Iris pigment epithelial cell (primary cell): ENCODE measurements at places on chromosomes 2 and 18.
A peak's percentile ranks its signal among the peaks of the same experiment; 100 is the strongest.

DNA sequence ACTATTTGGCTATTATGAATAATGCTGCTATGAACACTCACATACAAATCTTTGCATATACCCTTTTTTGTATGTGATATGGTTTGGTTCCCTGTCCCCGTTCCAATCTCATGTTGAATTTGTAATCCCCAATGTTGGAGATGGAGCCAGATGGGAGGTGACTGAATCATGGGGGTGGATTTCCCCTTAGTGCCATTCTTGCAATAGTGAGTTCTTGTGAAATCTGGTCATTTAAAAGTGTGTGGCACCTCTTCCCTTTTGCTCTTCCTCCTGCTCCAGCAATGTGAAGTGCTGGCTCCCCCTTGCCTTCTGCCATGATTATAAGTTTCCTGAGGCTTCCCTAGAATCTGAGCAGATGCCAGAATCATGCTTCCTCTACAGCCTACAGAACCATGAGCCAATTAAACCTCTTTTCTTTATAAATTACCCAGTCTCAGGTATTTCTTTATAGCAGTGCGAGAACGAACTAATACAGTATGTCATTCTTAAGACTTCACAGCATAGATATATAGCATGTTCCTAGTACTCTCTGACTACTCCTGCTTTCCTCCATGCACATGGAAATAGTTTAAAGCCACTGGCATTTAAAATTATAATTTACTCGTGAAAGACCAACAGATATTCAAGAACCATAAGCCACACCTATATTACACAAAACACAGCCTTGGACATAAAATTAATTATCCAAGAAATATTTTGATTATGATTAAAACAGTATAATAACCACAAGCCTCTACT is 75.2 kb downstream of the COBLL1 start:
- no peak for DNase-seq

- DNase-seq = peak; percentile 78
Measured at GRCh38 chr2:227805578-227805977, 8.1 kb upstream of the CCL20 start.

DNA sequence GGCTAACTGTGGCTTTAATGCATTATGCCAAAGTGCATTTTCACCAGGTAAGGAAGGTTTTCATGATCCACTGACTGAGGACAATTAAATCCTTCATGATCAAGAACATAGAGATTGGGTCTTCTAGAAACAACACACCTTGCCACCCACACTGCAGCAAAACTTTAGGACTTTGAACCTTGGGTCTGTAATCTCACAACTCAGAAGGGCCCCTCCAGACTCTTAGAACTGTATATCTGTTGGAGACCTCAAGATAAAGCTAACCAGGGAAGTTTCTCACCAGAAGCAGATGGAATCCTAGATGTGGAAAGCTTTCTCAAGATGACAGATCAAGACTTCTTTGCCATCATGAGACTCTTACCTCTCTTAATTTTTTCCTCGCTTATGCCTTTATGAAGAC is 42.5 kb upstream of the MAT2A start:
- DNase-seq = no peak

DNA sequence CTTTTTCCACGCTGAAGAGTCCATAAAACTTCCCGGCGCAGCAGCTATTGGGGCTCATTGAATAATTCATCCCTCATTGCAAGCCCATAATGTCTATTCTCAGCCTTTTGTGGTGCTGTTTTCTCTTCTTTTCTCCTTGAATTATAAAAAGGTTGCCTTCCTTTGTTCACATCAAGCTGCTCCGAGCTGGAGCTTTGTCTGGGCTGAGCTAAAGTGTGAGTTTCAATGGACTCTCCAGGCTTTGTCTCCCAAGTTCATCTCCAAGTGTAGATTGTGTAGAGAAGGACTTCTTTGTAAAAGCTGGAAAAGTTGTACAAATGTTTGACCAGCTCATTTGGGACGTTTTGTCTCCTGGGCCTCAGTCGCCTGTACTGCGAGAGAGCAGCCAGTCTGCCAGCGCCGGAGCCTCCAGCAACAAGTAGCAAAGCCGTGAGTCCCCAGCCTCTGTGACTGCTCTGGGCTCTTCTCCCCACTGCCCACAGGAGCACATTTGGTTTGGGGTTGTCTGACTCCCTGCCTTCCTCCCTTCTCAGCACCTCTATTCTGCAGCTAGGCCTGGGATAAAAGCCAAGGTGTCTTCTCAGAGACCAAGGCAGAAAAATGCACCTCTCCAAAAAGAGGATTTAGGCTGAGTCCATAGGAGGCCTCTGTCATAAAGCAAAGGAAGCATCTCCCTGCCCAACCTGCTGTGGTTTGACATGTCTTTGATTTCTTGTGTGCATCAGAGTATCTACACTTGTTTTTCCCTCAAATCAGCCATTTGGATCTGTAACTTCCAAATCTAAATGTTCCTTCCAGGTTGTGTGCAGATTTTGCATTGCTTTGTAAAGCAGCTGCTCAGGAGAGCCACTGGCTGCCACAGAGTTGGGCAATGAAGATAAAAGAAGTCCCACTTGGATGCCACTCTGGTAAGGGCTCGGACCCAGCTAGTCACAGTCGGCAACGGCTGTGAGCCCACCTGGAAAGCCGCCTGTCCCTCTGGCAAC is 6.4 kb downstream of the PAX3 start:
- no peak for DNase-seq

DNA sequence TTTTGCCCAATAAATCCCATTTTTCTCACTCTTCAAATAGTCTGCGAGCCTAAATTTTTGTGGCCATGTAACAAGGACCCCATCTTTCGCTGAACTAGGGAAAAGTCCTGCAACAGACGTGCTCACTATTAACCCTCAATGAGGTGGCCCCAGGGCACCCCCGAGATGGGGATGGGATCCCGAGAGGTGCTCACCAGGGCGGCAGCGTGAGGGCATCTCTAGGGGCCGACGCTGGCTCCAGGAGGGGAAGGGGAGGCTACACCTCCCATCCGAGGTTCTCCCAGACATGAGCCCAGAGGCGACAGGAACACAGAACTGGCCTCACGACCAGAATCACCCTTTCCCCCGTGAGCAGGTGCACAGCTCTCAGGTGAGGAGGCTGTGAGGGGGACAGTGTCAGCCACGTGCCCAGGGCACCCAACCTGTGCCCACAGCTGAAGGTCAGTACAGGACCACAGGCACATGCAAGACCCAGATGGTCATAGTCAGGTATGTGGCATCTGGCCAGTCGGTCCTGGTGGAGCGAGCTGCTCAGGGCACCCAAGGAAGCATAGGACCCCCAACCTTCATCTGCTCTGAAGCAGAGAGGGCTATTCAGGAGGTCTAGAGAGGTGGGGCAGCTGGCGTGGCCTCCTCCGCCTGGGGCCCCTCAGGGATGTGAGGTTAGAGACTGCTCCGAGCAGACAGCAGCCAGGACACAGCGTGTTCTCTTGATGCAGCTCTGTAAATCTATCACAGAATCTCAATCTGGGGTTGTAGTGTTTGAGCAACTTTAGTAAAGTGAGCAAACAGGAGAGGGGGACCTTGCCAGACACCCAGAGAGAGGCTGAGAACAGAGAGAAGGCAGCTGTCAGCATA is 62.8 kb downstream of the PXDN start:
- DNase-seq = no peak

DNA sequence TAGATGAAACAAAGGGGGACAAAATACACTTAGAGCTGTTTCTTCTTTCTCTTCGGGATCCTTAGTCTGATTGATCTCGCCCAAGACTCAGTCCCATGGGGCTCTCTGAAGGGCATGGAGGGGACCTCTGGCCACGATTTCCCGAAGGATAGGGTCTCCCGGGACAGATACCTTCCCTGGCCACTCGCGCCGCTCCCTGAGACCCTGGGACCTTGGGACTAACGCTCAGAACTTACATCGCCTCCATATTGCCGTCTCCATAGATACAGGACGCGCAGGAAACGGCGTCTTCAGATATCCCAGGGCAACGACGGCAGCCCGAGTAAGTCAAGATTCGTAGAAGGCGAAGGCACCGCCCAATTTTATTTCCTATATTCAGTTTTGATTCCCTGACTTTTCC is at the start of gene CFAP65:
Gene CFAP65, minus strand, starts transcription at position 265 of the 400 bp plus-strand sequence. CDS start 2,468 bp downstream, outside the sequence.
- peak; percentile 72 for DNase-seq

DNA sequence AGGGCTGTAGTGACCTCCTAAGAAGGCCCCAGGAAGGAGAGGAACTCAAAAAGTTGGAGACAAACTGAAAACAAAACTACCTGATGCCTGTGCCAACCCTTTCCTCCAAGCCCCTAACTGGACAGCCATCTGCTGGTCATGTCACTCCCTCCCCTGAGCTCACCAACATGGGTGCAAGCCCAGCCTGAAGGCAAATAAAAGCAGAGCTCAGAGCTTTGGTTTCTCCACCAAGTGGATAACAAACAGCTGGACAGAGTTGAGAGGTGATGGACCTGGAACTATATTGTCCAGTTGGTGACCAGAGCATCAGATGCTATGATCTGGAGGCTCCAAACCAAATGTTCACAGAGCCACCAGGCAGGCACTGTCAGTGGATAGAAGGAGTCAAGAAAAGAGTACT is 34.6 kb upstream of the MAL start:
- DNase-seq = no peak

- no peak for DNase-seq
Measured at GRCh38 chr2:23008440-23008839, 376.5 kb upstream of the KLHL29 start.

DNA sequence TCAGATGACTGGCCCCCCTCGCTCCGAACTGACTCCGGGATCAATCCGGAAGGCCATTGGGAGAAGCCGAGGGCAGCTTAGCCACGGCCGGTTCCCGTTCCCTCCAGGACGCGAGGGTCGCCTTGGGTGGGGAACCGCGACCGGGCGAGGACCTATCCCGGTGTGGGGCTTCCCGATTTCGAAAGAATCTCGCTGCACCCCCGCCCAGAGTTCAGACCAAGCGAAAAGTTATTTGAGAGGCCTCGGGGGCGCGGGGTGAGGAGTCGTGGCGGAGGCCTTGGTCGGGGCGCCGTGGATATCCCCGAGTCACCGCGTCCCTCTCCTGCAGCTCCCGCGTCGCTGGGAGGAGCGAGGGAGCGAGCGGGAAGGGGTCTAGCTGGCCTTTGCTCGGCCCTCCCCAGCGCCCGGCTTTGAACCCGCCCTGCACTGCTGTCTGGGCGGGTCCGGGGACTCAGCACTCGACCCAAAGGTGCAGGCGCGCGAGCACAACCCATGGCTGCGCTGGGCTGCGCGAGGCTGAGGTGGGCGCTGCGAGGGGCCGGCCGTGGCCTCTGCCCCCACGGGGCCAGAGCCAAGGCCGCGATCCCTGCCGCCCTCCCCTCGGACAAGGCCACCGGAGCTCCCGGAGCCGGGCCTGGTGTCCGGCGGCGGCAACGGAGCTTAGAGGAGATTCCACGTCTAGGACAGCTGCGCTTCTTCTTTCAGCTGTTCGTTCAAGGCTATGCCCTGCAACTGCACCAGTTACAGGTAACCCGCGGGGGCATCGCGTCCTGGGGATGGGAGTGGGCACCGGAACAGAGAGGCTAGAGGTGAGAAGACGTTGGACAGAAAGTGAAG is at the start of gene CYP27A1:
Gene CYP27A1, plus strand, starts transcription at position 457 of the 837 bp plus-strand sequence. Its CDS starts 36 bp downstream, at position 493.
- DNase-seq = peak; percentile 27

DNA sequence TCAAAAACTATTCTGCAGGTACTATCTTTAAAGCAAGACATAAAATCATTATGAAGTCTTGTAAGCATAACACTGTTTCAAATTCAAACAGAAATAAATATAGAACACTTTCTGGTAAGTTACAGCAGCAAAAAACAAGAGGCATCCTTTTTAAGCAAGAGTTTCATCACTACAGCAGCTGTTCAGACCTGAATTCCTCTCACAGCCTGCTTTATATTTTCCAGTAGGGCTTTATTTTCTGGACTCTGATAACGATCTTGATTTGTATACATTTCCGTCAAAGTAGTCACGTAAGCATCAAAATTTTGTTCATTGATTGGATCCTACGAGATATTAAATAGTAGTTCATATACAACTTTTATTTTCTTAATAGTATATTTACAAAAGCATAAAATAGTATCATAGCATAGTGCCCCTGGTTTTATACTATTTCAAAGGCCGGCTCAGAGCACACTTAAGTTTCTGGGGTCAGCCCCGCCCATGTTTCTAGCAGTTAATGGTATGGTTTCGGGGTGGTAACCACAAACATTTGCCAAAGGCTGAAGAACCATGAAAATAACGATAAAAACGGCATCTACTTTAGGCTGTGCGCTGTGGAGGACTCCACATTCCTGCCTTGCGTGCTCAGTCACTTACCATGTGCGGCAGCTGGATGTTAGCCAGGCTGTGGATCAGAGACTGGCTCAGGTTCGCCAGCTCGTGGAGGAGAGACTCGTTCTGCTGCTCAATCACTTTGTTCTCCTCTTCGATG is 47.5 kb upstream of the PXDN start:
- no peak for DNase-seq

GRCh38 chr18:63472380-63472779 is 4.4 kb upstream of the SERPINB5 start:
- no peak for DNase-seq

GRCh38 chr2:58378152-58378551 is 137.0 kb upstream of the FANCL start:
- DNase-seq = no peak

GRCh38 chr2:194867328-194867727 is 789.7 kb upstream of the SLC39A10 start:
- peak; percentile 3 for DNase-seq

- peak; percentile 69 for DNase-seq
Measured at GRCh38 chr2:178891265-178891958, 84.2 kb upstream of the TTN start.
